ENCODE measurements at places on chromosomes 3 and 15. TPM values are rescaled to one million over a fixed set of nuclear protein-coding genes. Genes with fewer than 3 reads are reported as not detected.
A peak's percentile ranks its signal among the peaks of the same experiment; 100 is the strongest.

Gene RSRC1
- total RNA-seq: 16.9 TPM

DNA sequence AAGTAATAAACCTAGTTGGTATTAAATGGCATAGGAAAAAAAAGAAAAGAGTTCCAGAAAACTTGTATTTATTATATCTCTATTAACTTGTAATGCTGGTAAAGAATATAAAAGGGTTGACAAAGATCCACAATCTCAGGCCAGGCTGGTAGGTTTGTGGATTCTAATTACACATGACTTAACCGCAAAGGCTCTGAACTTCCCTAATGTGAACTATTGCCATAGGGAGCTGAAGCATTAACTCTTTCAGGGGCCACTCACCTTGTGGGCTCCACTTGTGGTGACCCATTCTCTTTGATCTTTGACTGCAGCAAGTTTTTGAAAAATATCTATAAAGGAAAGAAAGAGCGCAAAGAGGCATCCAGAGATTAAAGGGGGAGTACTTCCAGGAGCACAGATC is 58.5 kb downstream of the NEK10 start:
- no peak for ATAC-seq

DNA sequence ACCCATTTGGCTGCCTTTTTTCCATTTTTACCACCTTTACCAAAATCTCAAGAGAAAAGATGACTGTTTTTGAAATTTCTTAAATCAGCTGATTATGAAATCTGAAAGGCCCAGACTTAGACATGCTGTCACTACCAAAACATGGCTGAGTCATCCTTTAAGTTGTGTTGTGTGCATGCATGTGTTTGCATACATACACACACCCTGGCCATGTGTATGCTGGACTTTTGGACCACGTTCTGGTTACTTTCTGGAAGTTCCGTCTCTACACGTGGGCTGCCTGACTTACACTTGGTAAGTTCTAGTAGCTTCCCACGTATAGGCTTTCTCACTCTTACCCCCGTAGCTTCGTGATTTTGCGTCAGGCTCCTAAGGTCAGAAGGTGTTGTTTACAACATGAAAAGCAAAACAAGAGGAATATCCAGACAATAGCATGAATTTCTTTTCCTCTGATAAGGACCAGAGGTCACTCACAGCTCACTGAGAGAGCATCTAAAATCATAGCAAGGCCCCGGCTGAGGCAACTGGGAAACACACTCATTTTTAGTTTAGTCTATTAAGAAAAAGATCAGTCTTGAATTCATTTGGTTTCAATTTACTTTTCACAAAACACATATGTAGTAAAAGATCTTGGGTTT is 62.4 kb downstream of the COL8A1 start:
- no peak for ATAC-seq

Gene RETNLB
- not detected for total RNA-seq

- no peak for ATAC-seq
Measured at GRCh38 chr15:63044645-63045464, 2.3 kb downstream of the TPM1 start.

DNA sequence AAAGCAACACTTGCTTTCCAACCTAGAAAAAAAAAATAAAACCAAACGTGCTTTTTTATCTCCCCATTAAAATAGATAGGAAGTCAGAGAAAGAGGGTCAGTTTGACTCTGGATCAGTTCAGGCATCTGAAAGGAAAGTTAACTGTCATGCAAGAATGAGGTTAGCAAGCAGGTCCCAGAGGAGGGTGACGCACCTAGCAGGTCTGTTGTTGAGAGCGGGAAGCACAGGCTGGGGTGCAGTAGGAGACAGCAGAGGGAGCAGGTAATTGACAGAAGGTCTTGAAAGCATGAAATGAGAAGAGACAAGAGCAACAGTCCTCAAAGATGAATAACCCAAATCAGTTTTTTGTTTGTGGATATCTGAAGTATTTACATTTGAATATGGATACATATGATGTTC is 82.5 kb downstream of the ANO10 start:
- no peak for ATAC-seq

GRCh38 chr15:23690450-23690852 is 3.3 kb upstream of the NDN start:
- ATAC-seq: peak; percentile 28

Gene TRH
- total RNA-seq: not detected
